ENCODE measurements at places on chromosomes 3 and 15. TPM values are rescaled to one million over a fixed set of nuclear protein-coding genes. Genes with fewer than 3 reads are reported as not detected.

DENND6A gene
- 24.8 TPM for total RNA-seq

ITGB5 gene
- total RNA-seq, result 419 TPM

CLDN16 gene
- not detected for total RNA-seq

TERC gene
- total RNA-seq, result 1.5 TPM

CCDC13 gene
- 0.30 TPM for total RNA-seq

GOLGA6A gene
- total RNA-seq, result 0.21 TPM

SEMA3B gene
- total RNA-seq, result 8.1 TPM

CYP1A2 gene
- not detected for total RNA-seq

SCN11A gene
- total RNA-seq, result 0.18 TPM

ZKSCAN7 gene
- 7.4 TPM for total RNA-seq

ARPP21 gene
- 3.5 TPM for total RNA-seq

CPEB1 gene
- total RNA-seq, result 0.65 TPM

MYO5C gene
- total RNA-seq, result 2.7 TPM

SLC25A36 gene
- total RNA-seq, result 63.1 TPM

ANKRD63 gene
- total RNA-seq, result 0.42 TPM

HIGD2B gene
- not detected for total RNA-seq

APH1B gene
- 13.9 TPM for total RNA-seq

Measured in osteocyte (in vitro differentiated cells).